ENCODE measurements at places on chromosomes 1 and 21. TPM values are rescaled to one million over a fixed set of nuclear protein-coding genes. Genes with fewer than 3 reads are reported as not detected.

Gene TMEM82
- polyA plus RNA-seq, result not detected

Gene CYP2J2
- 11.3 TPM for polyA plus RNA-seq

Gene IL22RA1
- polyA plus RNA-seq, result not detected

Gene RAB3B
- polyA plus RNA-seq, result 60.0 TPM

Gene CA6
- polyA plus RNA-seq, result not detected

Gene RBM11
- 2.9 TPM for polyA plus RNA-seq

Gene CFHR5
- not detected for polyA plus RNA-seq

Gene AMY1B
- polyA plus RNA-seq, result not detected

Gene MASP2
- polyA plus RNA-seq, result not detected

Gene ITPKB
- polyA plus RNA-seq, result 85.7 TPM

Gene PTGFR
- polyA plus RNA-seq, result not detected
